ENCODE measurements at places on chromosomes 4 and X.

GRCh38 chrX:45801554-45801953, 600.9 kb upstream of the DIPK2B start:
- DNase-seq, result no peak

GRCh38 chrX:11532291-11533078, 133.2 kb downstream of the ARHGAP6 start:
- no peak for DNase-seq

GRCh38 chrX:119692191-119693039, 553 bp downstream of the SEPTIN6 start:
- DNase-seq, result peak; percentile 66

DNA sequence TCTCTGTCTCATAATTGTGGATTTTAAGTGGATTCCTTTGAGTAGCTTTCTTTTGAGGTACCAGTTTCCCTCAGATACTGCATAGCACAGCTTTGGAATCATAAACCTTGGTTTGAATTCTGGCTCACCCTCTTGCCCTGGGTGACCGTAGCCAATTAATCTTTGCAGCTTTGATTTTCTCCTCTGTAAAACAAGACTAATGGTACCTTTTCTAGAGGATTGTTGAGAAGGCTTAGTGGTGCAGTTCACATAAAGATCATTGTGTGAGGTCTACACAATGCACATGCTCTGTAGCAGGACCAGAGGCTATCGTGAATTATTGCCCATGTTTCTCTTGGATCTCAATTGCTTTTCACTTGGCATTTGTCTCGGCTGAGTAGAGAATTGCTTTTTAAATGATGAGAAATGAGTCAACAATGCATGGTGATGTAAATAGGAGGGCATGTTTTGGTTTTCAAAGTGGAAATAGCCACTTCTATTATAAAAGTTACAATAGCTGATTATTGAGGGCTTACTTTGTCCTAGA, 47.9 kb downstream of the TMEM131L start:
- DNase-seq, result no peak

DNA sequence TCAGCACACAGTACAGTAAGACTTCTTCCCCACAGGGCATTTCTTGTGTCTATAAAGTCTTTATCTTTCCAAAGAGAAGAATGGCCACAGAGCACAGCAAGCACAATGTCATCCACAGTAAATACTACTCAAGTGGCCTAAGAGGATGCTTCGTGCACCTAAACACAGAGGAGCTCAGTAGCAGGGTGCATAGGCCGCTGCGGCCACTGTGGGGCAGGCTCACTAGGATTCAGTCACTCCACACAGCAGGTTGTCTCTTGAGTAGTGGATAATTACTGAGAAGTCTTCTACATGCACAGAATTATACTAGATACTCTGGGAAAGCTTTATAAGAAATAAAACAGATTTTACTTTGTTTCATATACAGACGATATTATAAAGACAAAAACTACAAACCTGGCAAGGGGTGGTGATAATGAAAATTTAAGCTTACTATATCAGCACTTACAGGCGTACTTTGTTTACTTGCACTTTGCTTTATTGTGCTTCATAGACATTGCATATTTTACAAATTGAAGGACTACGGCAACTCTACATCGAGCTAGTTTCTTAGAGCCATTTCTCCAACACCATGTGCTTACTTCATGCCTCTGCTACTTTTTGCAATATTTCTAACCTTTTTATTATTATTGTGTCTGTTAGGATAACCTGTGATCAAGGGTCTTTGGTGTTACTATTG, 78.5 kb downstream of the PRDM5 start:
- no peak for DNase-seq

GRCh38 chrX:118182025-118182424, 65.4 kb upstream of the KLHL13 start:
- DNase-seq, result no peak

DNA sequence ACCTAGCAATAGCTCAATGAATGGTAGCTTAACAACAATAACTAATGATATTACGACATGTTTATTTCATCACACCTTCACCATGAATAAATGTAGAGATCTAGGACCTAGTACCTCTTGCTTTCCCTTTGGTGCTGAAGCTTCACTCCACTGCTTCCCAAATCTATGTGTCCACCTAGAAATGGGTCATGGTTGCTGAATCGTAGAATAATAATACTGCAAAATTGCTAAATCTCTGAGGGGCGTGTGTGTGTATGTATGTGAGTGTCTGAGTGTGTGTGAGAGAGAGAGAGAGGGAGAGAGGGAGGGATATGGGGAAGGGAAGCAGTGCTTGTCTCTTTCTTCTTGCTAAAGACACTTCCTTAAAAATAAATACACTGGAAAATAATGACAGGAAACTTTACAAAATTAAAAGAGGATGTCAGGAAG, 109.3 kb upstream of the BMP2K start:
- DNase-seq, result no peak

DNA sequence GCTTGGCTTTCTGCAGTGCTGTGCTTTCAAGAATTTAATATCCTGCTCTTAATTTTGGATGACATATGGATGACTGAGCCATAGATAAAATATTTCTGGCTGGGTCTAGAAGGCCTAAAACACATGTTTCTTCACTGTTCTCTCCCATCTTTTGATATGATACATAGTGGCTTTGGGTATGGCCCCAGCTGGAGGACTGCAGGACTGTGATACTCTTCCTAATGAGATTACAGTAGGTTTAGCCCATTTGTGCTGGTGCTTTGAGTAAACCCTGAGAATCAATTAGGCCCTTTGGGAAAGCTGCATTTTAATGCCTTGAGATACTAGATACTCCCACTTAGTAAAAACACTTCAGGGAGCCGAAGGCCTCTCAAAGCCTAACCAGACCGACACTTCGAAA, 38.0 kb downstream of the KIT start:
- no peak for DNase-seq

- DNase-seq, result no peak
Measured at GRCh38 chr4:151195801-151196200, 81.2 kb upstream of the PRSS48 start.

DNA sequence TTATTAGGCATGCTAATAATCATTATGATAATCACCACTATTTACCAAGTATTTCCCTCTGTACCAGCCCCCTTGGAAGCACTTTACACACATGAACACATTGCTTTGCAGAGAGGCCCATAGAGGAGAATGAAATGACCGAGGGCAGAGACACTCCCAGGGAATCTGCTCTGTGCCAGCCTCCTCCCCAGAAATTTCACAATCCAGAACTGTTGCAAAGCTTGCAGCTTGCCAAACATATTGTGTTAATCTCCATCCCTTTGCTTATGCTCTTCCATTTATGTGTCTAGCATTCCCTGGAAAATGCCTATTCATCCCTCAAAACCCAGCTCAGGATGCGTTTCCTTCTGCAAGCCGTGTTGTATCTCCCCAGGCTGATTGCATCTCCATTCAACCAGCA, 37.8 kb downstream of the CYTL1 start:
- no peak for DNase-seq

- DNase-seq, result no peak
Measured at GRCh38 chrX:125236955-125237354, 82.7 kb upstream of the TEX13C start.

- DNase-seq, result no peak
Measured at GRCh38 chr4:184347251-184348239, 126.8 kb downstream of the IRF2 start.

DNA sequence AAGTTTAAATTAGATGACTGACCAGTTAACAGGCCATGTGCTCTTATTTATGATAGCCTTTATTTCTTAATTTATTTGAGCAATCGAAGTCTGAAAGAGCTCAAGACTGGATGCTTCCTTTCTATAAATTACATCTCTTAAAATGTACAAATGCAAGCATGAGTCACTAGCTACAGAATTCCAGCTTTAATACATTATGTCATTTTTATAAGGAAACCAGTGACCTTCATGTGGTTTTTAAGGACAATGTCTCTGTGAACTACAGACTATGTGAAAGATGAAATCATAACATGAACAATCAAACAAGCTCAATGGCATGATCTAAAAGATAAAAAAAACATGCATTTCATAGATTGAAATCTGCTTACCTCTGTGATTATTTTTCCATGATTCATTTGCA, 15.4 kb downstream of the HTR2C start:
- DNase-seq, result no peak

DNA sequence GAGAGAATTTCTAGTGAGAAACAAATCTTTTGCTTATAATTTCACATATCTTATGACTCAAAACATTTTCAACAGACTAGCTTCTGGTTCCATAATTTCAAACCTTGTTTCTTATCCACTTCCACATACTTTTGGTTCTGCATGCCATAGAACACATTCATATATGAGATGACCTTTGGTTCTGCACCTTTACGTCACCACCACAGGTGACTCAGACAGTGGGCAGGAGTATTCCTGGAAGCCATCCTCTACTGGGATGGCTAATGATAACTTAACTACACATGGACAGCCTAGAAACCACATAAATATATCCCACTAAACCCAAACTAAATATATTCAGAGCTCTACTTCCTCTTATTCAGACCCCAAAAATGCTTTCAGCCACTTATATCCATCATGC, 133.3 kb downstream of the DCK start:
- DNase-seq, result no peak

DNA sequence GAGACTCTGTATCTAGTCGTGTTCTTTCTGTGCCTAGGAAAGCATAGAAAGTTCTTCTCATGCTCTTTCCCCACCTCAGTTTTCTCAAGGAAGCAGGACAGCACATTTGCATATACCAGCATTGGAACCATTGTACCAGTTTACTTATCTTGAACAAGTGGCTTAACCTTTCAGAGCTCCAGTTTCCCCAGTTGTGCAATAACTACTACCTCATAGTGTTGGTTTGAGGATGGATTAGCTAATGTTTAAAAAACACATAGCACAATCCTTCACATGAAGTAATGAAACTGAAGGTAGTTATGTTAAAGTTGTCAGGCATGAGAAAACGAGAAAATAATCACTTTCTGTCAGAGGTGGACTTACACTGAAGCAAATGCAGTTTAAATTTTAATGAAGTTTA, 92.2 kb upstream of the H2AZ1 start:
- no peak for DNase-seq

GRCh38 chr4:154686838-154687237, 57.0 kb upstream of the LRAT start:
- no peak for DNase-seq

DNA sequence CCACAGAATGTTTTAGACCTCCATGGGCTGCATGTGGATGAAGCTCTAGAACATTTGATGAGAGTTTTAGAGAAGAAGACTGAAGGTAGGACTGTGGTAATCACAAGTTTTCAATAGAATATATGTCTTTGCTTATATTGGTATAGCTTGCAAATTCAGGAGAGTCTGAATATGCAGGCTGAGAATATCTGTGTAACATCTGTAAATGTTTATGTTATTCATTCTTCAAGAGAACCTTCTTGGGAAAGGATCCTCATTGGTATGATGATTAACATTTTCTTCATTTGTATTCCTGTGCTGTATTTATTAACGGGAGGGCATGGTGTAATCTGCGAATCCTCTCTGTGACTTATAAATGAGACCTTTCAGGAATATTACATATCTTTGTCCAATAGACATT, 52.1 kb upstream of the RHOH start:
- DNase-seq, result no peak

DNA sequence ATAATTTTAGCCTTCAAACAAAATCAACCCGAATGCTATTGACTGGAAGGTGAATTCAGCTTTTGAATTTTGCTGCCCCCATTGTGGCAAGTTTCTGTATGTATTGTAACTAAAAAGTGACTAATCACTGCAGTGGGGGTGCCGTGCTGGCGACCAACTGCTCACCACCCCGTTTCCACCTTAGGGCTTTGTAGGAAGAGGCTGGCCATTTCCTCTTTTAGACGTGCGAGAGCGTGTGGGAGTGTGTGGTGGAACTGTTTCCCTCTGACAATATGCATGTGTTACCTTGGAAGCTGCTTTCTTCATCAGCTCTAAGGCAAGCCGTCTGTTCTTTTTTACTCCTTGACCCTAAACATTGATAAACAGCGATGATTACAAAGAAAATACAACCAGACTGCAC, 78.8 kb downstream of the SEL1L3 start:
- DNase-seq, result no peak

DNA sequence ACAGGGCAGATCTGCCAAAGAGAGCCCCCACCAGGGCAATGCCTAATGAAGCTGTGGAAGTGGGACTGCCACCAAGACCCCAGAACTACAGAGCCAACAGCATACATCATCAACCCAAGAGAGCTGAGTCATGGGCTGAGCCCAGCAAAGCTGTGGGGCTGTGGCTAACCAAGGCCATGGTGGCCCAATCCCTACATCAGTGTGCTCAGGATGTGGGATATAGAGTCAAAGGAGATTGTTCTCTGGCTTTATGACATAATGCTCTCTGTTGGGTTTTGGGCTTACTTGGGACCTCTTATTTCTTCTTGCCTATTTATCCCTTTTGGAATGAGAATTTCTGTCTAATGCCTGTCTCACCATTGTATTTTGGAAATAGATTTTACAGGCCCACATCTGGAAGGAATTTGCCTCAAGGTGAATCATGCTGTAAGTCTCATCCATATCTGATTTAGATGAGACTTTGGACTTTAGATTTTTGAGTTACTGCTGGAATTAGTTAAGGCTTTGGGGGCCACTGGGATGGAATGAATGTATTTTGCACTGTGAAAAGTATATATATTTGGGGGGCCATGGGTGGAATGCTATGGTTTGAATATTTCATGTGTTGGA, 5.4 kb upstream of the PRDM5 start:
- DNase-seq, result no peak

DNA sequence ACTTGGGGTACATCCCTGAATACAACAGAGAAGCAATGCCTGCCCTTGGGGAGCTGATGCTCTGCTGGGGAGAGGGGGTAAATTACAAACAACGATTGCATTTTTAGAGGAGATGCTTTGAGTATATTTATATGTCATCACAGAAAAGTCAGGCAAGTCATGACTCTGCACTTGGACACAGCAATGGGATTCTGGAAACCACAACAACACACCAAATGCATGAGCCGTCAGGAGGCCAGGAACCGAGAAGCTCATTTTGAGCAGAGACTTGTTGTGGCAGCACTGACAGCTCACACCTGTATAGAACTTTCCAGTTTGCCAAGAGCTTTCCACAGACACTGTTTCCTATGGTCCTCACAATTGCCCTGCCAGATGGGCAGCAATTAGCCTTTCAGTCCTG, 113.2 kb upstream of the RBPJ start:
- no peak for DNase-seq

GRCh38 chr4:7045961-7046921, 3.1 kb downstream of the TADA2B start:
- DNase-seq, result no peak

DNA sequence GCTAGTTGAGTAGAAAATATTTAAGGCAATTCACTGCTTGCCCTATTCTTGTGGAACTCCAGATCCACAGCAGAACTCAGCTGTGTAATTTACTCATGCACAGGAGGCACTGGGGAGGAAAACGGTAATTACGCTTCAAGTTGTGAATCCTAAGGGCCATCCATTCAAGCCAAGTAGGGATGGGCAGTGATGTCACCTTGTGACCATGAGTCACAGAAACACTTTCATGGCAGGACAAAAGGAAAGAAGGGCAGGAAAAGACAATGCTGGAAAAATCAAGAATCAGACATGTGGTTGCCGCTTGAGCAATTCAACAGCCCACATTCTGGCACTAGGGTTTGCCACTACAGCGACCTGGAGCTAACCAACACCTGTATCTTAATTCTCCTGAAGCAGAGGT, 1.4 kb downstream of the PAQR3 start:
- no peak for DNase-seq

GRCh38 chrX:41333003-41333743, 789 bp upstream of the DDX3X start:
- DNase-seq, result peak; percentile 84

All from activated CD4-positive, alpha-beta T cell treated with anti-CD3 and anti-CD28 coated beads for 4 hours (primary cell).